Adrenal gland (tissue), 19 donors: ENCODE measurements at places on chromosomes 3 and 15. TPM values are rescaled to one million over a fixed set of nuclear protein-coding genes. Genes with fewer than 3 reads are reported as not detected.
A peak's percentile ranks its signal among the peaks of the same experiment; 100 is the strongest.

SLCO2A1 gene
- total RNA-seq, result 24.1 TPM

ATP13A5 gene
- not detected for total RNA-seq

TEX9 gene
- 18.3 TPM for total RNA-seq

GRCh38 chr15:50182219-50183013 is 420 bp downstream of the SLC27A2 start:
- no peak for DNase-seq
- no peak overlapping the region for H3K27ac ChIP-seq
- no peaks in the 10 kb centered on the region for H3K36me3 ChIP-seq
- H3K4me3 ChIP-seq, result peak overlapping the region; percentile 64
- peaks cover 8% of the 10 kb centered on the region for H3K27me3 ChIP-seq

DNA sequence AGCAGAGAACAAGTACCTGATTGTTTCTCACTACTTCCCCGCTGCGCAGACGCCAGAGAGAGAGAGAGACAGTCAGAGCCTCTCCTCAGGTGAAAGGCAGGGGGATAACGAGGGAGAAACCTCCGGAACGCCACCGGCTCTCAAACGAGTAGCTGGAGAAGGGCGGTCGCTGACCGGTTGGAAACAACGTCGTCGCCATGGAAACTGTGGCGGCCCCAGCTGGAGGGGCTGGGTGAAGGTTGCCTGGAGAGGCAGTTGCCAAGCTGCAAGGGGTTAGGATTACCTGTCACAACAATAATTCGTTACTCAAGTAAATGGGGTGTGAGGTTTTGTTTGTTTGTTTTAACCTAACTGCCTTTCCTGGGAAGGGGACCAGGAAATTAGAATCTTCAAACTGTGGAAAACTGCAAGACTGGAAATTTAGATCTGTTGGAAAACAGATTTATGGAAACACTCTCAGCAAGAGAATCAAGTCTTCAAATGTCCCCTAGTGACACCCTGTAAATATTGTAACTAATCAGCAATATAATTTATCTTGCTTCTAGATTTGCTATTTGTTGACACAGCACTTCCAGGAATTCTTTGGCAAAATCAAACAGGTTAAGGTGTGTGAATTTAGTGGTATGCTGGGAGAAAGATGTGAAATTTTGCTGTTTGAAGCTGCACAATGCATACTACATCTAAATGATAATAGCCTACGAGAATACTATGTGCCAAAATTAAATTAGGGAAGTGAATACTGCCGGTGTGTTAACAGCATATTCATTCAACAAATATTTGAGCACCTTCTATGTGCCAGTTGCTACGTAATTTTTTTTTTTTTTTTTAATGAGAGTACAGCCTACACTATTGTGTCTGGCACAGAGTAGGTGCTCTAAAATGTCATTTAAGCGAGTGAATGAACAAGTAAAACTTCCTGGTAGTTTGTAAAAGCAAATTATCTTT is at the start of gene DNAH12:
DNAH12 (minus strand) TSS at position 164 of the 945 bp plus-strand sequence. CDS start 1,474 bp downstream, outside the sequence.
- no peaks in the 10 kb centered on the region for H3K27me3 ChIP-seq
- H3K4me1 ChIP-seq, result peaks cover 19% of the 10 kb centered on the region
- no peaks in the 10 kb centered on the region for H3K36me3 ChIP-seq
- H3K4me3 ChIP-seq, result peak within 1 kb of the TSS; percentile 18
- no peak within 1 kb of the TSS for H3K27ac ChIP-seq

DNA sequence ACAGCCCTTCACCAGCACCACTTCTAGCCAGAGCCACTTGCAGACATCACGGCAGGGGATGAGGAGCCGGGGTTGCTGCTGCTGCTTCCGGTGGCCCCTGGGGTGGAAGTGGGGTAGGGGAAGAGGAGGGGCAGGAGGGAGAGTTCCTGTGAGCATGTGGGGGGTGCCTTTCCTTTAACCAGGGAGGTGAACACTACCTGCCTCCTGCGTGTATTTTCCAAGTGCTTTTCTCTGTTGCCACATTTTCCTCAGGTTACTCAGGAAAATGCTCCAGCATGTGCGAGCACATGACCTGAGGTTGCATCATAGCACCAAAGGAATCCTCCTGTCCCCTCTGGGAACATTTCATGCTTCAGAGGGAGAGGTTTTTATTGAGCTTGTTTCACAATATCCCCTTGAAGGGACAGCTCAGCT is 12.2 kb upstream of the SACM1L start:
- H3K27me3 ChIP-seq, result no peaks in the 10 kb centered on the region
- H3K4me3 ChIP-seq, result no peak overlapping the region
- peak overlapping the region; percentile 73 for H3K27ac ChIP-seq
- H3K36me3 ChIP-seq, result peaks cover 23% of the 10 kb centered on the region

GRCh38 chr3:171682743-171683142 is 127.5 kb downstream of the PLD1 start:
- peaks cover 12% of the 10 kb centered on the region for H3K36me3 ChIP-seq
- no peak overlapping the region for H3K27ac ChIP-seq
- H3K4me3 ChIP-seq, result no peak overlapping the region
- no peak for DNase-seq
- H3K4me1 ChIP-seq, result no peaks in the 10 kb centered on the region

- no peaks in the 10 kb centered on the region for H3K4me1 ChIP-seq
- H3K27ac ChIP-seq, result no peak overlapping the region
- H3K27me3 ChIP-seq, result no peaks in the 10 kb centered on the region
- peaks cover 19% of the 10 kb centered on the region for H3K36me3 ChIP-seq
- DNase-seq, result no peak
- no peak overlapping the region for H3K4me3 ChIP-seq
Measured at GRCh38 chr3:42127226-42127625, 36.1 kb downstream of the TRAK1 start.

- no peaks in the 10 kb centered on the region for H3K4me1 ChIP-seq
- no peak for DNase-seq
- no peak overlapping the region for H3K27ac ChIP-seq
- no peaks in the 10 kb centered on the region for H3K36me3 ChIP-seq
Measured at GRCh38 chr3:168801794-168802193, 706.1 kb upstream of the GOLIM4 start.

DNA sequence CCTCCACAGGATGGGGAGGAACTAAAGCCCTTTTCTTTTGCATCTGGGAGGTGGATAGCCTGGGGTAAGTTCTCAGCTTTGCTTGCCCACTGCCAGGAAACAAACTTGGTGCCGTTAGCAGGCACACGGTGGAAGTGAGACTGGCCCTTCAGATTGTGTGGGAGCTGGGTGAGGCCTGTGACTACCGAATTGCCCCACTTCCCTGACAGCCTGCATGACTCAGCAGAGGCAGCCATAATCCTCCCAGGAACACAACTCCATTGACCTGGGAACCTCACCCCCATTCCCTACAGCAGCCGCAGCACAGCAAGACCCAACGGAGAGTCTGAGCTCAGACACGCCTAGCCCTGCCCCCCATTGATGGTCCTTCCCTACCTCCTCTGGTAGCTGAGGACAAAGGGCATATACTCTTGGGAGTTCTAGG is 282.6 kb downstream of the KLF13 start:
- no peak for DNase-seq
- H3K4me1 ChIP-seq, result no peaks in the 10 kb centered on the region
- no peak overlapping the region for H3K4me3 ChIP-seq
- no peaks in the 10 kb centered on the region for H3K27me3 ChIP-seq
